ENCODE measurements at places on chromosomes 2 and 18. TPM values are rescaled to one million over a fixed set of nuclear protein-coding genes. Genes with fewer than 3 reads are reported as not detected.

DNA sequence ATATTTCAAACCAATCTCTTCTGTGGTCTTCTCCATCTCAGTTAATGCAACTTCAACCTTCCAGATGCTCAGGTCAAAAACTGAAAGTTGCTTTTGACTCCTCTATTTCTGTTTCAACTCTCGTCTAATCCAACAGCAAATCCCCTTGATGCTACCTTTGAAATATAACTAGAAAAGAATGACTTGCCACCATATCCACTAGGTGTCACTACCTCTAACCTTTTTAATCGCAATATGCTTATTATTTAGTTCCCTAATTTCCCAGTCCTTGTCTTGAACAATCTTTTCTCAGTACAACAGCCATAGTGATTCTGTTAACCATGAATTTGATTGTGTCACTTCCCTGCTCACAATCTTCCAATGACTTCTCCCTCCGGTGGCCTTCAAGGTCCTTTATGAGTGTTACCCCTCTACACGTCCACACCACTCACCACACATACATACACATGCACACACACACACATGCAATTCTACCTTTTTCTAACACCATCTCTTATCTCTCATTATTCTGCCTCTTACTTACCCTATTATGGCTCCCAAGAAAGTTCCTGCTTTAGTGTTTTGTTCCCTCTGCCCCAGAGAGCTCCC is 245.5 kb upstream of the KCNJ3 start:
- no peak for DNase-seq

GRCh38 chr18:33076601-33077000 is 303.8 kb upstream of the KLHL14 start:
- no peak for DNase-seq

DNA sequence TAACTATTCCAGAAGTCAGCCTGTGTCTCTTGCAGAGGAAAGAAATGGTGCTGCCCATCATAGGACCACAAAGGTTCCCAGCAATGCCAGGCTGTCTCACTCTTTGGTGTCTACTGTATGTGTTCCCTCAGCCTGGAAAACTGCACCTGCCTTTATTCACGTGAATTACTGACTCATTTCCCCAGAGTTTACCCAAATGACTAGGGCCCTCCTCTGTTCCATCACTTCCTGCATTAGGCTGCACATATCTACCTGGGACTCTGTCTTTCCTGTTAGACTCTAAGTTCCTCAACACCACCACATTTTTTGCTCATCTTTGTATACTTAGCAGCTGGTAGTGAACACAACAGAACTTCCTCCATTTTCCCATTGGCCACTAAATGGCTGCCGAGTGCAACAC is 188.3 kb downstream of the FHOD3 start:
- no peak for DNase-seq

DNA sequence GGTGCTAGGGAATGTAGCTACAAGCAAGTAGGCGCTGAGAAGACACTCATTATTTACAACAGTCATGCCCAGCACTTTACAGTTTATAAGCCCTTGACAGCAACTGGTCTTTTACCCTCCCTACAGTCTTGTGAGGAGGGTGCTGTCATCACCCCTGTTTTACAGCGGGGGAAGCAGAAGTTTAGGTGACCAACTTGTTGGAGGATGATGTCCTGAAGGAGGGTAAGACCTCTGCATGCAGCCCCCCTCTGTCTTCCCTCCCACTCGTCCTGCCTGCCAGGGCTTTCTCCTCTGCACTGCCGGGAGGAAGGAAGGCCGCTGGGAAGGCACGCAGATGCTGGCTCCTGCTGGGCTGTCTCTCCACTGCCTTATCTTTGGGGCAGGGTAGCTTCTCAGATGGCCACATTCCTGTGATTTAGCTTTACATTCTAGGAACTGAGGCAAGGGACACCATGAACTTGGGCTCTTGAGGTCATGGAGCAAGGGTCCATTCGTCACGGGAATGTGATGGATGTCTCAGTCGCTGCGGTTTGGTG is 972 bp downstream of the IL1R1 start:
- DNase-seq: no peak

Gene LYPD6B
- total RNA-seq: 4.4 TPM

Gene CIDEA
- total RNA-seq: not detected

Gene CD302
- total RNA-seq: 37.7 TPM

- DNase-seq: no peak
Measured at GRCh38 chr2:160703648-160704585, 210.3 kb upstream of the RBMS1 start.

- no peak for DNase-seq
Measured at GRCh38 chr2:218400167-218400929, 680 bp downstream of the CTDSP1 start.

- no peak for DNase-seq
Measured at GRCh38 chr2:145771525-145771924, 1251.6 kb upstream of the ZEB2 start.

All from Peyer's patch (tissue), 4 donors.